ENCODE measurements at places on chromosomes 6 and 20.

- peak; percentile 21 for DNase-seq
Measured at GRCh38 chr20:52312132-52312729, 120.7 kb upstream of the ZFP64 start.

DNA sequence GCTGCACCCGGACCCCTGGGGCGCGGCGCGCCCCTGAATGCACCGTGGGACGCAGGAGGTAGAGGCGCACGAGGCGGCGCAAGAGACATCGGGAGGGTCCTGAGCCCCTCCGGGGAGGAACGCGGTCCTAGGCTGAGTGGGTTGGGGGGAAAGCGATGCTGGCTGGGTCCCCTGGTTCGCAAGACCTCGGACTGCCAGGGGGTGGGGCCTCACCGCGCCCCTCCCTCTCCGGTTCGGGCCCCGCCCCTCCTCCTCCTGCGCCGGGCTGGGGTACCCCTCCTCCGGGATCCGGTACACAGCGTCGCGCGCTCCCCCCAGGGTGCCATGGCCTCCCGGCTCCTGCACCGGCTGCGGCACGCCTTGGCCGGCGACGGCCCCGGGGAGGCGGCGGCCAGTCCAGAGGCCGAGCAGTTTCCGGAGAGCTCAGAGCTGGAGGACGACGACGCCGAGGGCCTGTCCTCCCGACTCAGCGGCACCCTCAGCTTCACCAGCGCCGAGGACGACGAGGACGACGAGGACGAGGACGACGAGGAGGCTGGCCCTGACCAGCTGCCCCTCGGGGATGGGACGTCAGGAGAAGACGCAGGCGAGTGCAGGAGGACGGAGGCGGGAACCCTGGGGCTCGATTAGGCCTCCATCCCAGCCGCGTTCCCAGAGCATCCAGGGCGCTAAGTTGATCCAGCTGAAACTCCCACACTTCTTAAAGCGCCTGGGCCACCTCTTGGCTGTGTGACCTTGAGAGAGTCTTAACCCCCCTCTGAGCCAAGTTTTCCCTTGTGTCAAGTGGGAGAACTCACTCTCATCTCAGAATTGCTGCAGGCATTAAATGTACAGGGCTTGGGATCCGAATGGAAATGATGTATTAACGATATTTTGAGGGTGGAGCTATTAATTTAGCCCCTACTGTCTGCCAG lies 541 bp downstream of the SNX21 start:
- peak; percentile 43 for DNase-seq

GRCh38 chr6:157253699-157254098 lies 69.6 kb downstream of the TMEM242 start:
- DNase-seq = no peak

- DNase-seq = no peak
Measured at GRCh38 chr6:17957498-17957897, 29.9 kb downstream of the KIF13A start.

DNA sequence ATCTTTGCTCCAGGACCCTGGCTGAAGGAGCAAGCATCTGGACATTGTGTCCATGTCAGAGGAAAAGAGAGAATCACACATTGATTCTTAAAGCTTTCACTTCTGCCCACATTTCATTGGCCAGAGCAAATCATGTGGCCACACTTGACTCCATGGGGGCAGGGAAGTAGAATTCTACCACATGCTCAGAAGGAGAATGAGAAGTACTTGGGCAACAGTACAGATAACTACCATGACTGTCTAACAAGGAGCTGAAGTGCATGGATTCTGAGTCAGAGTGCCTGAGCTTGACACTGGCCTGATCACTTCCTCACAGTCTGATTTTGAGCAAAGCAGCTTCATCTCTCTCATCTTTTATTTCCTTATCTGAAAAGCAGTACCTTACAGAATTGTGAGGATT lies 38.6 kb downstream of the GHRH start:
- DNase-seq = no peak

- DNase-seq = no peak
Measured at GRCh38 chr6:142927271-142927580, 17.8 kb downstream of the HIVEP2 start.

DNA sequence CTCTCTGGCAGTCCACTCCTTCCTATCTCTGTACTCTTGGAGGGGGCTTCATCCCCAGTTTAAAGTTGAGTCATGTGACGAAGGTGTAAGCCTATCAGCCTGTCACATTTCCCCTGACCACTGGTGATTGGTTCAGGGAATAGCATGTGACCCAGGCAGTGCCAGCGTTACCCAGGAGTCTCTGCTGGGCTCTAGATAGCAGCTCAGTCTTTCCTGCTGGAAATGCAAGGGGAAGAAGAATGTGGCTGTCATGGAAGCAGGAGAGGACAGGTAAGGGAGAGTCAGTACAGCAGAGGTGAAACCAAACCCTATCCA lies 35.6 kb upstream of the NFATC2 start:
- DNase-seq = no peak

GRCh38 chr6:63371104-63371715 lies 51.4 kb upstream of the LGSN start:
- DNase-seq = no peak

DNA sequence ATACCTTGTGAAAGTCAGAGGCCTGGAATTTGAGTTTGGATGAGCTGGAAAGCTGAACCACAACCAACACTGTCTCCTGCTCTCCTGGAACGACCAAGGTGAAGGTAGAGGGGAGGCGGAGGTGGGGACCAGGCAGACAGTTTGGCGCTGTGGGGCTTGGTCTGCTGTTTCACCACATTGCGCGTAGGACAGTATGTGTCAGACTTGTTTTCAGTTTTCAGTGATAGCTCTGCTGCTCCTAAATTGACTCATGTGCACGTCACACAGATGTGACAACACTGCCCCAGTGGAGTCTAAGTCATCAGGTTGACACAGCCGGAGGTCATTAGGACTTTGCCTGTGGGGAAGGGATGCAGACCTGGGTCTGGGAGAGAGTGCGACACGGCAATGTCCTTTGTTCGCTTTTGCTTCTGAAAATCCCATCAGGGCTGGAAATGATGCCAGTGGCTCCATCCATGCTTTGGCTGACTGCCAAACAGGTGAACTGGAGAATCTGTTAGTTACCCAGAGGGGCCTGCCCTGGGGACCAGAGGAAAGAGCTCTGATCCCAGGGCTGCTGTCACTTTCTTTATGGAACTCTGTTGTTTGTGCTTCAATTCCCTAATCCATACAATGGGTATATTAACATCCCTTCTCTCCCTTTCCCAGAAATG lies 255.5 kb downstream of the CDC5L start:
- peak; percentile 38 for DNase-seq

DNA sequence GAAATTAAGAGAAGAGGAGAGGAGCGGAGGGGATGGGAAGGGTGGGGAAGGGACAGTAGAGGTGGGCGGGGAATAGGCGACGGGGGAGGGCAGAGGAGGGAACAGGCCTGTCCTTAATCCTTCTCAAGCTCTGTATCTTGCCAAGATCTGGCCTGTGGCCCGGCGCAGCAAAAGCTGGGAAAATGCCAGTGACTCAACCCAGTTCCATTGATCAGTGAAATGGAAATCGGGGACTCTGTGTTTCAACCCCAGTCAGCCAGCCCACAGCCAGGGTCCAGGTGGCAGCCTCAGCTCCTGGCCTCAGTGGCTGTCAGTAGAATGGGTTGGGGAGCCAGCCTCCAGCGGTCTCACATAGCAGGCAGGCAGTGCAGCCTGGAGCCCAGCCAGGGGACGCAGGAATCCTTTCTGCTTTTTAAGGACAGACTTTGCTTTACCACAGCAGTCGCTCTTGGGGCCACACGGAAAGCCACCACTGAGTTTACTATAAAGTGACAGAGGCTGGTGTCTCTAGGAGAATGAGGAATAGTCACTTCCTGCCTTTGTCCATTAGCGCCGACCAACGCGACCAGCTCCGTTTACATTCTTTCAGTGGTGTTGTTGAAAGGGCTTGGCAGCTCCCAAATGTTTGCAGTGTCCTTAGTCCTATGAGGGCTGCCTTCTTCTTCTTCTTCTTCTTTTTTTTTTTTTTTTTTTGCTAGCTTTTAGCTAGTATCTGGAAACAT lies 128.0 kb downstream of the RIN2 start:
- no peak for DNase-seq

DNA sequence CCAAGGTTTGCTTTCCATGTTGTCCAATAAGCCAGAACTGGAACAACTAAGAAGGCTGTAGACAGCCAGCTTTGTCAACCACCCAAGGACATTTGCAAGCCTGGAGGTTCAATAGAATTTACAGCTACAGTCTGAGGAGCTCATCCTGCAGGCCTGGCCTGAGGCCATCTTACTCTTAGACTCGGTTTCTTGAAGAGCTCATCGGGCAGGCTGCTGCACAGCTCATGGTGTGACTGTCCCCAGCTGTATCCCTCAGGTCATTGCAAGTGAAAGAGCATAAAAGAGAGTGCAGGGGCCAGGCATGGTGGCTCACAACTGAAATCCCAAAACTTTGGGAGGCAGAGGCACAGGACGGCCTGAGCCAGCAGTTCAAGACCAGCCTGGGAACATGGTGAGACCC lies 96.9 kb upstream of the FOXQ1 start:
- DNase-seq = no peak

DNA sequence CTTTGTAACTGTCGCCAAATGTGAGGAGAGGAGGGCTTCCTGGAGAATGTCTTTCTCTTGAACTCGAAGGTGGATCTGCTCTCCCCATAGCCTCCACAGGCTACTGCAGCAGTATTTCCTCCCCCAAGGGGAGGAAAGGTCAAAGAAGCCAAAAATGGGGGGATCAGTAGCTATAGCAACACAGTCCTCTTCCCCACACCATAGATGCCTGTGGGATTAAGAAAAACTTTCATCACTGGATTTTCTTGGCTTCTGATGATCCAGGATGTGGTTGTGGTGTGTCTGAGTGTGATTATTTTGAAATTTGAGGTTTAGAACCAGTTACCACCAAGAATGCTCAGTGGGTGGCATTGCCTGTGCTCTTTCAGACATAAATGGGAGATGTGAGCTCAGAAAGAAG lies 140.1 kb upstream of the SPACA1 start:
- no peak for DNase-seq

GRCh38 chr6:169141671-169142537 lies 111.7 kb downstream of the THBS2 start:
- no peak for DNase-seq

DNA sequence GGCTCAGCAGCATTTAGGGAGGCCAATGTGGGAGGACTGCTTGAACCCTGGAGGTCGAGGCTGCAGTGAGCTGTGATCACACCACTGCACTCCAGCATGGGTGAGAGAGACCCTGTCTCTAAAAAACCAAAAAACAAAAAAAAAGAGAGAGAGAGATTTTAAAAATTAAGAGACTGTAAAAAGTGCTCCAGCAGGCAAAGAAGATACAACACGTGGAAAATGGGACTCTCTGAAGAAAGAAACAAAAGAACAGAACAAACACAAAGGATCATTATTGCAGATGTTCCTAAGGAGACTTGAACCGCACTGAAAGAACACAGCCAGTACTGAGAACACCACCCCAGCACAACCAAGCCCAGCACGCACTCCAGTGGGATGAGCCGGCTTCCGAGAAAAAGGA lies 74.2 kb downstream of the TAF4 start:
- no peak for DNase-seq

DNA sequence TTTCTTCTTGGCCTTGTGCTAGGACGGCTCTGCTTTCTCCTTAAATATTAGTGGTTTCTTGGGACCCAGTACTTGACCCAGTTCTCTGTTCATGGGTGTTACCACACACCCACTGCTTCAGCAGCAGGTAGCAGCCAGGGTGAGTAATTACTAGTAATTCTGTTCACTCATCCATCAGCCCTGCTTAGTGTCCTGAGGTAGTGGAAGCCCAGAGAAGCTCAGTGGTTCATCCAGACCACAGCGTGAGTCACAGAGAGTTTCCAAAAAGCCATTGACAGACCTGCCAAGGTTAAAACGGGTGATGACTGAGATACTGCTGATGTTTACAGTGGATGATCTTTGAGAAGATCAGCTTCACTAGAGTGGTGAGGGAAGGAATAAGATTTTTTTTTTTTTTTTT lies 51.7 kb upstream of the HINT3 start:
- DNase-seq = peak; percentile 19

DNA sequence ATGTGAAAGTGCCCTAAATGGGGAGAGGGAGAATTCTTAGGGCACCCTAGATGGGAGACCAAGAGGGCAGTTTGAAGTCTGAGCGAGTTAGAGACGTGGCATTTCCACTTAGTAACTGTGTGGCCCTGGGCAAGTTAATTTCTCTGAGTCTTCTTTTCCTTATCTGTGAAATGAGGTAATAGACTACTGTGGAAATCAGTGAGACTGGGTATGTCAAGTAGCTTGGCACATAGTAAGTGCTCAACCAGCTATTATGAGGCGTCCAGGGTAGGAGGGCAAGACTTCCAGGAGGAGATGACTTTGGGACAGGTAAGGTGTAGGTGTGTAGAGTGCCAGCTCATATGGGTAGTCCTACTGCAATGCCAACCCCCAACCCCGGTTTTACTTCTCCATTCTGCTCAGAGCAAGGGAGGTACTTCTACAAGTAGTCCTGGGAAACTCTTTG lies 770 bp downstream of the KIF3B start:
- DNase-seq = no peak

DNA sequence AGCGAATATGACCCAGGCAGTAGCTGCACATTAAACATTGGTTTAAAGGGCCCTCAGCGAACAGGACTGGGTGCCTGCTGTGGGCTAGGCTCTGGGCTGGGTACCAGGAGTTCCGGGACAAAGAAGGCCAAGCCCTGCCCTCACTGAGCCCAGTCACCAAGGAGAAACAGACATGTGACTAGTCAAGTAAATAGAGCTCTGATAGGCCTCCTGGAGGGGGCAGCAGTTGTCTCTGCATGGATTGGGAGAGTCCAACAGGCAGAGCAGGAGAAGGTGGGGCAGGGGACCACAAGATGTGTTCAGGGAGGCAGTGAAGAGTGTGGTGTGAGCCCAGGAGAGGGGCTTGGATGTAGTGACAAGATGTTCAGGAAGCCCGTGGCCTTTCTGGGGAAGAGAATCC lies 3.1 kb downstream of the HM13 start:
- DNase-seq = no peak
